ENCODE measurements at places on chromosomes 1 and 21.

DNA sequence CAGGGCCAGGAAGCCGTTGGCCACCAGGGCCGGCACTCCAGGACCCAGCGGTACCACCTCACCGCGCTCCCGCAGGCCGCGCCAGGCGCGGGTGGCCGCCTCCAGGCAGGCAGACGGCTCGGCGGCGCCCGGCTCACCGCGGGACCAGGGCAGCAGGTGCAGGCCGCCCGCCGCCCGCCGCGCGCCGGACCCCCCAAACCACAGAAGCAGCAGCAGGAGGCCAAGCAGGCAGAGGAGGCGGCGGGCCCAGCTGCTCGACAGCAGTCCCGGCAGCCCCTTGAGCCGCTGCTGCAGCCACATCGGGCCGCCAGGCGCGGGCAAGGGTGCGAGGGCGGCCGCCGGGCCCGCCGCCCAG is 312 bp downstream of the KIAA2013 start:
- DNase-seq: no peak

GRCh38 chr1:237789619-237790018 is 101.1 kb downstream of the ZP4 start:
- DNase-seq: no peak

GRCh38 chr1:197466813-197467212 is 198.8 kb downstream of the CRB1 start:
- no peak for DNase-seq

- DNase-seq: peak; percentile 22
These were observed 31.7 kb downstream of the AK5 start for GRCh38 chr1:77313491-77313890.

- DNase-seq: no peak
These were observed 45.9 kb downstream of the CDC42BPA start for GRCh38 chr1:227272428-227272827.

DNA sequence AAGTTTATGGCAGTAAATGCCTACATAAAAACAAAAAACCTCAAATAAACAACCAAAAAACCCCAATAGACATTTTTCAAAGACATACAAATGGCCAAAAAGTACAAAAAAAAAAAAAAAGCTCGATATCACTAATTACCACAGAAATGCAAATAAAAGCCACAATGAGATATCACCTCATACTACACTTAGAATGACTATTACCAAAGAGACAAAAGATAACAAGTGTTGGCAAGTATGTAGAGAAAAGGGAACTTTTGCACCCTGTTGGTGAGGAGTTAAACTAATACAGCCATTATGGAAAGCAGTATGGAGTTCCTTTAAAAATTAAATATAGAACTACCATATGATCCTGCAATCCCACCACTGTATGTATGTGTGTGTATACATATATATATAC is 21.1 kb downstream of the SLC25A24 start:
- DNase-seq: no peak

DNA sequence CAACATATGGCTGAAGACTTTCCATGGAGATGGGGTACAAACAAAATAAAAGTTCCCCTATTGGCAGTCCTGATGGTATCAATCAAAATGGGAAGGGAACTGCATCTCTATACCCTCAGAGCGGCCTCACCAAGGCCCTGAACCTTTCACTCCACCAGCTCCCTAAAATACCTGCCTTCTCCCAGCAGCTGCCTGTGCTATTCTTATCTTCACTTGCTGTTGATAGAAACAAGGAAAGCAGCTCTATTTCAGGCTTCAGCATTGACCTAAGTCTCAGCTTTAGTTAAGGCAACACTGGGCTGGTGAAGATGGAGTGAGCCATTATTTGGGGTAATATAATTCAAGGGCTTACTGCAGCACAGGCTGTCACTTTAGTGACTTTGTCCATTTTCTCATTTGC is 21.7 kb upstream of the PIGC start:
- DNase-seq: no peak

DNA sequence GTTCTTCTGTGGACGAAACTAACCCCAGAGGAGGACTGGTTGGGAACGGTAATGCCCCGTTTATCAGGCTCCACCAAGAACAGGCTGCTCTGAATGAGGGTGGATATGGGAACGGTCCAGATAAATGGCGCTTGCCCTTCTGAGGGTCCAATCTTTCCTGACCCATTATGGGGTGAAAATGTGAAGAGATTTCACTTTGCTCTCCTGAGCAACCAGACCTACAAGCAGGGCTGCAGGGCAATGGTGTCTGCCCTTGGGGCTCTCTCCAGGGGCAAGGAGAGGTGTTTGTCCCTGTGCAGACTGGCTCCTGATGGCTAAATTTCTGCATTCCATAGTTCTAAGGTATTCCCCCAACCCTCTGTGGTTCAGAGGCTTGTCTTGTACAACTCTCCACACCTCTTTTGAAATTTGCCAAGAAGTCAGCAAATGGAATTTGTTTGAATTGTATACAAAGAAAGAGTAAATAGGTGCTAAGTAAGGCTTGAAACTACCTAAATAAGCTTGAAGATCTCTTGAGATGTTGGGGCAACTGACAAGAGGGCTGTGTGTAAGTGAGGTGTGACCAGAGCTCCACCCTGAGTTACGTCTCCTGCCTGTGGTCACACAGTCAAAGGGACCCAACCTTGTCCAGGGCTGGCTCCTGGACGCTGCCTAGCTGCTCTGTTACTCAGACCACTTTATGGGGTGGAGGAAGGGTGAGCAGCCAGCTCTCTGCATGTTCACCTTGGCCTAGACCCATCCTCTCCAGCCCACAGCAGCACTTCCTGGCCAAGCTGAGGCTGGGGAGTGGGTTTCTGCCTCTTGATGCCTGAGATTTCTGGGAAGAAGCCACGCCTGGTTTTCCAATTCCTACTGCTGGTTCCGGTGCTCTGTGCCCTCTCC is 24.8 kb downstream of the SLC2A1 start:
- DNase-seq: no peak

Data from activated CD8-positive, alpha-beta memory T cell treated with anti-CD3 and anti-CD28 coated beads, Interleukin-2, amount 50 U/mL, for 4 hours (primary cell).